ENCODE measurements at places on chromosomes 6 and 20.

- DNase-seq, result peak; percentile 61
Measured at GRCh38 chr20:22312744-22313346, 271.5 kb downstream of the FOXA2 start.

DNA sequence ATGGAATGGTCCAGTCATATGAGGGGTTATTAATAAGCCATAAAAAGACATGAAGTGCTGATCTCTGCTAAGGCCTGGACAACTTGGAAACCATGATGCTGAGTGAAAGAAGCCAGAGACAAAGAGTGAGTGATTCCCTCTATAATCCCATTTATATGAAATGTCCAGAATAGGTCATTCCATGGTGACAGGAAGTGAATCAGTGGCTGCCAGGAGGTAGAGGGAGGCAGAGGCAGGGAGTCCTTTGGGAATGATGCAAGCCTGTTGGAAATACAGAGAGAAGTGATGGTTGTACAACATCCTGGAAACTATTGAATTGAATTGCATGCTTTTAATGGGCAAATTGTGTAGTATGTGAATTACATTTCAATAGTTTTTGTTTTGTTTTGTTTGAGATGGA is 26.4 kb downstream of the ANKRD60 start:
- no peak for DNase-seq

DNA sequence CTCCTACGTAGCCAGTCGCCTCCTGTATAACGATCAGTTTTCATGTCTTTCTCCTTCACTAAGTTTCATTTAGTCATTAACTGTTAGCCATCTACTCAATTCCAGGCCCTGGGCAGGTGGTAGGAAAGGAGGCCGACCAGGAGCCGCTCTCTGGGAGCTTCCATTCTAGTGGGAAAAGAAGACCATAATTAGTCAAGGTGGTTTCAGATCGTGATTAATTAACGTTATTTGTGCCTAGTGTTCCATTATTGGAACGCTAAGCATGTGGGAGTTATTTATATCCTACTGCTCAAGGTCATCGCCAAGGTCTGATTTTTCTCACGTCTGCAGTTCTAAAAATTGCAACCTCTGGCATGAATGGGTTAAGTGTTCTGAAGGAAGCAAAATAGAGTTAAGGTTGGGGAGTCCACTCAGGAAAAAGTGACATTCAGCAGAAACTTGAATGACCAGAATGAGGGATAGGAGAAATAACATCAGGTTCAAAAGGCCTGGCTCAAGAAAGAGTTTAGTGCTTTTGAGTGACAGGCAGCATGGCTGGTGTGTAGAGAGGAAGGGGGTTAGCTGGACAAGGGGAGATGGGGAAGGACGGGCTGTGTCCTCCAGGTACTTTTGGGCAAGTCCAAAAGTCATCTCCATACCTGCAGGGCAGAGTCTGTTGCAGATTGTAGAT is 812 bp downstream of the SLC9A8 start:
- DNase-seq, result no peak

DNA sequence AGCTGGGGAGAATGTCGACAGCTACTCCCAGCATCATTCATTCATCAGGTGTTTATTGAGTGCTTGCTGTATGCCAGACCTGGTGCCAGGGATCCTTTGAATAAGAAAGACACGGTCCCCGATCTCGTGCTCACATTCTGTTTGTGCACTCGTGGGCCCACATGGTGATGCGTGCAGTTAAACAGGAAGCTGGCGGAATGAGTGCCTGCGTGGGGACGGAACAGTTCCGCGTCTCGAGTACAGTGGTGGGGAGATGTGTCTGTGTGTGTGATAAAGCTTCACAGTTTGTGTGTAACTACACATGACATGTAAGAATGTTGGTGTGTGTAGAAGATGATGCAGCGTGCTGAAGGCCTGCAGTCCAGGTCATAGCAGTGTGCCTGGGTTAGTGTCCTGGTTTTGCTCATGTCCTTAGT is 6.5 kb downstream of the RBM38 start:
- no peak for DNase-seq

All from fibroblast of pulmonary artery (primary cell).